Activated CD4-positive, alpha-beta memory T cell treated with anti-CD3 and anti-CD28 coated beads for 36 hours (primary cell): ENCODE measurements at places on chromosomes 4 and X. TPM values are rescaled to one million over a fixed set of nuclear protein-coding genes. Genes with fewer than 3 reads are reported as not detected.

Gene MYOZ2
- not detected for total RNA-seq

Gene OCIAD1
- 107 TPM for total RNA-seq

Gene LANCL3
- total RNA-seq, result 0.02 TPM

Gene GLOD5
- not detected for total RNA-seq

Gene SLC26A1
- total RNA-seq, result not detected

Gene GSPT2
- total RNA-seq, result 8.8 TPM

GRCh38 chr4:41092128-41092527 is 122.2 kb downstream of the APBB2 start:
- no peaks in the 10 kb centered on the region for H3K36me3 ChIP-seq
- no peak overlapping the region for H3K27ac ChIP-seq
- H3K4me1 ChIP-seq, result no peaks in the 10 kb centered on the region
- H3K27me3 ChIP-seq, result peaks cover 4% of the 10 kb centered on the region

DNA sequence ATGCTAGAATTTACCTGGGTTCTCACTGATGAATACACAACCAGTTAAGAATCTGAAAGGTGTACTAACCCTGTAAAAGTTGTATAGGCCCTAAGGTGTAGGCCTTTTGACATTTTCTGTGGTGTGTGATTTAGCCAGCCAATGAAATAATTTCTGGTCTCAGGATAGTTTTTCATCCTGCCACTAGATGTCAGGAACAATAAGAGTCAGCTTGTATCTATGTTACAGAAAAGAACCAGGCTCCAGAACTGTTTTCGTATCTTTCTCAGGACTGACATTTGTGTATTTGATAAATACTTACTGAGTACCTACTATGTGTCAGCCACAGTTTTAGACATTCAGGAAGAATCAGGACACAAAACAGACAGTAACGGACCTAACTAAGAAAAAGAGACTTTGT is 673.6 kb upstream of the TENM3 start:
- H3K27me3 ChIP-seq, result no peaks in the 10 kb centered on the region
- H3K4me3 ChIP-seq, result no peak overlapping the region
- DNase-seq, result no peak
- H3K36me3 ChIP-seq, result no peaks in the 10 kb centered on the region
- no peaks in the 10 kb centered on the region for H3K4me1 ChIP-seq

- H3K27me3 ChIP-seq, result no peaks in the 10 kb centered on the region
- no peaks in the 10 kb centered on the region for H3K4me1 ChIP-seq
- H3K4me3 ChIP-seq, result no peak overlapping the region
- no peak overlapping the region for H3K27ac ChIP-seq
- no peaks in the 10 kb centered on the region for H3K36me3 ChIP-seq
These were observed 15.4 kb upstream of the ZNF41 start for GRCh38 chrX:47498411-47498810.

- no peaks in the 10 kb centered on the region for H3K36me3 ChIP-seq
- peaks cover 7% of the 10 kb centered on the region for H3K4me1 ChIP-seq
- no peak for DNase-seq
- no peak overlapping the region for H3K4me3 ChIP-seq
These were observed 36.7 kb upstream of the HDAC8 start for GRCh38 chrX:72609313-72609712.
